Epithelial cell of umbilical artery (primary cell): ENCODE measurements at places on chromosomes 1 and 21. TPM values are rescaled to one million over a fixed set of nuclear protein-coding genes. Genes with fewer than 3 reads are reported as not detected.

The KRTAP11-1 gene
- not detected in 2 replicates for total RNA-seq

The VASH2 gene
- total RNA-seq, result 0.30 and 0.32 TPM in 2 replicates

The PRELP gene
- total RNA-seq, result under 0.01 and 0.15 TPM in 2 replicates

The SPATA45 gene
- not detected in 2 replicates for total RNA-seq

The TMOD4 gene
- not detected in 2 replicates for total RNA-seq

The SYDE2 gene
- 2.3 and 5.8 TPM in 2 replicates for total RNA-seq
